ENCODE measurements at places on chromosomes 16 and 17.
A peak's percentile ranks its signal among the peaks of the same experiment; 100 is the strongest.

- DNase-seq: no peak
These were observed 83.6 kb downstream of the IRF8 start for GRCh38 chr16:85982563-85982939.

- DNase-seq: no peak
These were observed 20.9 kb downstream of the HSD17B2 start for GRCh38 chr16:82055728-82056549.

DNA sequence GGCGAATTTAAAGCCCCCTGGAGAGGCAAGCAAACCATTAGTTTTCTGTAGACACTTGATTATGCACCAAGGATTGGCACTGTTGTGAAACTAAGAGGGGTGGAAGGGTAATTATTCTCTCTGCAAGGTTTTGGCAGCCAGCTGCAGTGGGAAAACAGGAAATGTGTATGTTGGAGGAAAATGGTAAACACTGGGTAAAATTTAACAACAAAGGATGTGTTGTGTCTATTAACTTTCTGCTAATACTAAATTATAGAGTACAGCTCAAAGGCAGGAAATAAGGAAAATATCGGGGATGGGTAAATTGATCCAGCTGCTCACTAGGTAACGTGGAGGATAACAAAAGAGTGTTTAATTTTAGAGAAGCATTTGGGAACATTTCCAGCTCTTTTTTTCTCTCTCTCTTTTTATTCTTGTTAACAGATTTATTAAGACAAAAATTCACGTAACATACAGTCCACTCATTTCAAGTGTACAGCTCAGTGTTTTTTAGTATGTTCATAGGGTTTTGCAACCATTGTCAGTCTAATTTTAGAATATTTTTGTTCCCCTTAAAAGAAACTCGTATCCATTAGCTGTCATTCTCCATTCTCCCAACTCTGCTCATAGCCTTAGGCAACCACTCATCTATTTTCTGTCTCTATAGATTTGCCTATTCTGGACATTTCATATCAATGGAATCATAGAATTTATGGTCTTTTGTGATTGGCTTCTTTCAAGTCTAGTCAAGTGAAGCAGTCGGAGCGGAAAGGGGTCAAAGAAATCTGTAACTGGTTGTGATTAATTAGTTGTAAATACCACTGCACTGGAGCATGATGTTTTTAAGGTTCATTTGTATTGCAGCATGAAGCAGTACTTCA is 41.8 kb downstream of the TANGO6 start:
- no peak for DNase-seq

GRCh38 chr17:40065769-40066510 is 3.2 kb downstream of the THRA start:
- no peak for DNase-seq

DNA sequence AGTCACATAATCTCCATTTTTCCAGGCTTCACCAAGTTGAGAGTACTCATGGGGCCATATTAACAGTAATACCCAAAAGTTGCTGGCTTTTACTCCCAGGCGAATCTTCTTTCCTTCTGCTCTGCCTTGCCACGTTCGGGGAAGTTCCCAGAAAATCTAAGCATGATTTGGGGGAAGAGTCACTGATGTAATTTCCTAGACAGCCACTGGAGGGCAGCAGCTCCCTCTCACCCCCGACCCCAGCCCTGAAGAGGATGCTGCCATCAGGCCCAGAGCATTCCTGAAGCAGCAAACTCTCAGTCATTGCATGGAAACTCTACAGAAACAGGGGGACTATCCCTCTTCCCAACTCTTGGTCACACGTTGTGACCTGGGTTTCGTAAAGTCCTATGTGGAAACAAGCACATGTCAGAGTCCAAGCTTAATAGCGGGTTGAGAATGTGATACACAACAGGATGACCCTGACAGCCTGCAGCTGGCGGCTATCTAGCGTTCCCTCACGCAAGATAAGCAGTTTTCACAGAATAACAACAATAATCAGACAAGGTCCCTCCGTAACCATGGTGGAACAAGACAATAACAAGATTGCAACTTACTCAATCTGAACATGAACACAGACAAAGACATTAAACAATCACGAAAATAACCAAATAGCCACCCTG is 43.8 kb upstream of the DHX40 start:
- DNase-seq: peak; percentile 13

DNA sequence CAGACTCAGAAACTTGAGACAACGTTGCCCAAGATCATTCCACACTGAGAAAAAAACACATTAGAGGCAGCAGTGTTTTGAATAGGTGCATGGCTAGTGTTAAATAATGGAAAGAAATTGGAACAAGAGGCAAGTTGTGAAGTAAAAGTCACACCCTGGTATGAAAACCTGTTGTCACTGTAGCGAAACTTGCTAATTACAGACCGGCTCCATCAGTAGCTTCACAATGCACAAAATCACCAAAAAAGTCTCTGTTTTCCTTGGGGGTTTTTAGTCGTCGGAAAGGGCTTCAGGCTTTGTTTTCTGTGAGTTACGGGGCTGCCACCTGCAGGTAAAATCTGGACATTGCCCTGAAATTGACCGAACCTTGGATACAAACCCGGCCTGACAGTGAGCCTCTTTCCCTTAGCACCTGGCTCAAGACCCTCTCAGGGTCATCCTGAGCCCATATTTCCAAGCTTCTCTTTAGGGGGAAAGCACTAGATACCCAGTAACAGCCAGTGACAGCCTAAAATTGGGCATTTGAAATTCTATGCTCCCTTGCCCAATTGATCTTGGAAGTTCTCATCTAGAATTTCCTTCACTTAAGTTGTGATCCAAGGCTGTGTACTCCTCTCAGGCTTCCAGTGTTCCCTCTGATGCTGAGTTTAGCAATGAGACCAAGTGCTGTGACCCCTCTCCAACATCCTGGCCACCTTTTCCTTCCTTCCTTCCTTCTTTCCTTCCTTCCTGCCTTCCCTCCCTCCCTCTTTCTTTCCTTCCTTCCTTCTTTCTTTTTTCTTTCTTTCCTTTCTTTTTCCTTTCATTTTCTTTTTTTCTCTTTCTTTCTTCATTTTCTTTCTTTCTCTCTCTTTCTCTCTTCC is 7.2 kb upstream of the GRB2 start:
- peak; percentile 55 for DNase-seq

GRCh38 chr16:66585481-66586239 is 6.4 kb downstream of the CMTM2 start:
- no peak for DNase-seq

Measured in stimulated activated CD8-positive, alpha-beta memory T cell treated with anti-CD3 and anti-CD28 coated beads, Interleukin-2, amount 100 ng/mL, for 1 hour (primary cell).